ENCODE measurements at places on chromosomes 7 and 10.

DNA sequence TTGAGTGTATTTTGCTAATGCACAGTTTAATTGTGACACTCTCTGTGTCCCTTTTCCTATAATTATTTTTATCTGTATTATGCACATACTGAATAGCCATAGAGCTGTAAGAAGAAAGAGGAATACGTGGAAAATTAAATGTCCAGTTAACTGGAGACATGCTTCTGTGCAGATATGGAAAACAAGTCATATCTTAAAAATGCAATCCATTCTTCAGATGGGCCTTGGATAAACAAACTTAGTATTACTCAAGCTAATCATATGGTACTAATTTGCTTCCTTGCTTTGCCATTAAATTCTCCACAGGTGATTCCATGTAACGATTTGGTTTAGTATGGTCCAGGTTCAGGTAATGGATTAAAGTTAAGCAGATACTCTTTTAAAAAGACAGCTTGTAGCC lies 201.2 kb upstream of the CELF2 start:
- DNase-seq: no peak

- DNase-seq: no peak
Observed at GRCh38 chr7:87047-87446, 105.3 kb upstream of the FAM20C start.

- no peak for DNase-seq
Observed at GRCh38 chr7:158025686-158026600, 561.7 kb downstream of the PTPRN2 start.

DNA sequence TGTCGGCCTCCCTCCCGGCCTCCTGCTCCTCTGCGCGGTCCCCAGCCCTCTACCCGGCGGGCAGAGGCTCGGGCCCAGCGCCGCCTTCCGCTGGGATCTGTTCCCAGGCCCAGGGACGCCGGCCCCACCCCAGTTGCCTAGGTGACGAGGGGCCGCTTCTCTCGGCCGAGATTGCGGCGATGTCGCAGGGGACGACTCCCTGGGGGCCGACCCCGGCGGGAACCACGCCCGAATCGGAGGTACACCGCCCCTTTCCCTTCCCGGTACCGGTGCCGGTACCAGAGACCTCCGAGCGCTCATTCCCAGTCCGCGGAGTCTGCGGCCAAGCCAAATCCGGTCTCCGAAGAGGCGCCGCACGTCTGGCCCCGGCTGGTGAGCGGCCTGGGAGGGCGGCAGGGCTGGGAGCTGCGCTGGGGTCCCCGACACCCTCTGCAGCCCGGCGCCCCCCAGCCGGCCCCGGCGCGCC lies at the start of gene CABCOCO1:
CABCOCO1 (plus strand) TSS at position 136 of the 466 bp plus-strand sequence; CDS start at position 180, 44 bp downstream.
- DNase-seq: no peak

- DNase-seq: no peak
Observed at GRCh38 chr7:140926021-140926817, 1.5 kb upstream of the BRAF start.

GRCh38 chr7:3415861-3416312 lies 114.8 kb downstream of the SDK1 start:
- no peak for DNase-seq

- DNase-seq: no peak
Observed at GRCh38 chr10:95516774-95517373, 44.3 kb downstream of the SORBS1 start.

GRCh38 chr7:12754179-12754578 lies 66.7 kb downstream of the ARL4A start:
- DNase-seq: no peak

- no peak for DNase-seq
Observed at GRCh38 chr7:47100817-47101435, 481.0 kb downstream of the TNS3 start.

GRCh38 chr7:72337390-72338167 lies 74.6 kb downstream of the CALN1 start:
- DNase-seq: no peak

GRCh38 chr10:116385994-116386809 lies 41.4 kb upstream of the PNLIPRP3 start:
- DNase-seq: no peak

DNA sequence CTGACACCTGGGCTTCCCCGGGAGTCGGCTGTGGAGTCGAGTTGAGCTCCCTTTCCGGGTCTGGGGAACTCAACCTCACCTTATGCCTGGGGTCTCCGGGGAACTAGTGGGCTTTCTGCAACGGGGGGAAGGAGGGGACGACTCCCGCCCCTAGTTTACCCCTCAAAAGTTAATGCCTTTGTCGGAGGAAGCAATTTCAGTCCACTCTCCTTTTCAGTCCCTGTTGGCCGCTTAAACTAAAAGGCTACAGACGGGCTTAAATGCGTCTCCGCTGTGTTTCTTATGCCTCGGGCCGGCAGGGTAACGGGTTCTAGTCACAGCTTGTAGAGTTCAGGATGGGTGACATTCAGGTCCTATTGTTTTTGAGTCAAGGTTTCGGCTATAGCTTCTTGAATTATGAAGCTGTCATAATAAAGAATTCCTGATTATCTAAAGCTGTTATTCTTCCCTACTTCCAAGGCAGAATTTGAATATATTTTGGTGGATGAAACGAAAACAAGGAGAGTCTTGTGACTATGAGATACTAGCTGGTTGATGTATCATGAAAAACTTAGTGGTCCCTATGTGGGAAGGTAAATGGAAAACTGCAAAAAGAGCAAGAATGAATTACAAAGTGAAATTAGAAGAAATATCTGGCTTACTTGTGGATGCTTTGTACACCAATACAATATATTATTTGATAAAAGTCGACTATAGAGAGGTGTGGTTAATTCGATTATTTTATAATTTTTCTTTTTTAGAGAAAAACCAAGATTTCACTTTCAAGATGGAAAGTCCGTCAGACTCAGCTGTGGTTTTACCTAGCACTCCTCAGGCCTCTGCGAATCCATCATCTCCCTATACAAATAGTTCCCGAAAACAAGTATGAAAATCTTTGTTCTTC lies 495 bp downstream of the SFR1 start:
- no peak for DNase-seq

GRCh38 chr7:155684543-155684942 lies 40.1 kb downstream of the RBM33 start:
- DNase-seq: no peak

DNA sequence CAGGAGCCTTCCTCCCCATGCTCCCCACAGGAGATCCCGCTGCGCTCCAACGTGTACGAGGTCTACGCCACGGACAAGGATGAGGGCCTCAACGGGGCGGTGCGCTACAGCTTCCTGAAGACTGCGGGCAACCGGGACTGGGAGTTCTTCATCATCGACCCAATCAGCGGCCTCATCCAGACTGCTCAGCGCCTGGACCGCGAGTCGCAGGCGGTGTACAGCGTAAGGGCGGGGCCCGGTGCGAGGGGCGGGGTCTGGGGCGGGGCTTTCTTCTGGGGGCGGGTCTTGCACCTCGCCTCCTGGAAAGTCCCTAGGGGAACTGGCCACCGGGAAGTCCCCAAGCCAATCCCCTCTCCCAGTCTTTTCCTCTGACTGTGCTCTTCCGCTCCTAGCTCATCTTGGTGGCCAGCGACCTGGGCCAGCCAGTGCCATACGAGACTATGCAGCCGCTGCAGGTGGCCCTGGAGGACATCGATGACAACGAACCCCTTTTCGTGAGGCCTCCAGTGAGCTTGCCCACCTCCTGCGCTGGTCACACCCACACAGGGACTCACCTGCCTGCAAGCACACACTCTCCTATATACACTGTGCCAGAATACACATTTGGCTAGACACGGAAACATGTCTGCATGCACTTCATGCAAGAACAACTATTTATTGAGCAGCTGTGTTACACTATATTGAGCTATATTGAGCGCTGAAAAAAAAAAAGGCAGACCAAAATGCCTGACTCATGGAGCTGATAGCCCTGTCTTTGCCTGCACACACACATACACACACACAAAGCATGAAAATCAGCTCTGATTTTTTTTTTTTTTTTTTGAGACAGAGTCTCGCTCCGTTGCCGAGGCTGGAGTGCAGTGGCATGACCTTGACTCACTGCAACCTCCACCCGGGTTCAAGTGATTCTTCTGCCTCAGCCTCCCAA lies 32.7 kb upstream of the VSIR start:
- DNase-seq: no peak

DNA sequence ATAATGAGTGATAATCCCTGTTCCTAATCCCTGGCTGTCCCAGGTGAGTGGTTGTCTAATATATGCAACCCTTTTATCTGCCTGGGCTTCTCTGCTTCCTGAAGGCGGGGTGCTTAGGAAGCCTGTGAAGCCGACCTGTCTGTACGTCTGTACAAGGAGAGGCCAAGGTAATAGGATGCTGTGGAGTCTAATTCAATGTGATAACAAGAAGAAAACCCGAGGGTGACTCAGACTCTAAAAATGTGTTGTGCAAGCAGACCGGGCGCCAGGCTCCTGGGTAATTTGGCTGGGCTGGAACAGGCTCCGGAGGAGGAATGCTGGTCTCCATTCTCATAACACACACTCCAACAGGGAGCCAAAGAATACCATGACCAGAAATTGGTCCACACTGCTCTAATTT lies 43.6 kb downstream of the THNSL1 start:
- no peak for DNase-seq

Measured in stimulated activated CD8-positive, alpha-beta memory T cell treated with anti-CD3 and anti-CD28 coated beads, Interleukin-15, amount 100 ng/mL, for 24 hours (primary cell).